CD8-positive, alpha-beta memory T cell (primary cell): ENCODE measurements at places on chromosomes 7 and 10. TPM values are rescaled to one million over a fixed set of nuclear protein-coding genes. Genes with fewer than 3 reads are reported as not detected.
A peak's percentile ranks its signal among the peaks of the same experiment; 100 is the strongest.

Gene CALML3
- total RNA-seq: not detected

- DNase-seq: no peak
These were observed 134.6 kb downstream of the TCERG1L start for GRCh38 chr10:131176907-131177306.

Gene HABP2
- total RNA-seq: not detected

Gene PTPN20
- 1.3 TPM for total RNA-seq

Gene C10orf88
- total RNA-seq: 8.5 TPM

Gene RPA3
- 145 TPM for total RNA-seq

Gene FGF8
- total RNA-seq: not detected

Gene GIMAP4
- 59.3 TPM for total RNA-seq

DNA sequence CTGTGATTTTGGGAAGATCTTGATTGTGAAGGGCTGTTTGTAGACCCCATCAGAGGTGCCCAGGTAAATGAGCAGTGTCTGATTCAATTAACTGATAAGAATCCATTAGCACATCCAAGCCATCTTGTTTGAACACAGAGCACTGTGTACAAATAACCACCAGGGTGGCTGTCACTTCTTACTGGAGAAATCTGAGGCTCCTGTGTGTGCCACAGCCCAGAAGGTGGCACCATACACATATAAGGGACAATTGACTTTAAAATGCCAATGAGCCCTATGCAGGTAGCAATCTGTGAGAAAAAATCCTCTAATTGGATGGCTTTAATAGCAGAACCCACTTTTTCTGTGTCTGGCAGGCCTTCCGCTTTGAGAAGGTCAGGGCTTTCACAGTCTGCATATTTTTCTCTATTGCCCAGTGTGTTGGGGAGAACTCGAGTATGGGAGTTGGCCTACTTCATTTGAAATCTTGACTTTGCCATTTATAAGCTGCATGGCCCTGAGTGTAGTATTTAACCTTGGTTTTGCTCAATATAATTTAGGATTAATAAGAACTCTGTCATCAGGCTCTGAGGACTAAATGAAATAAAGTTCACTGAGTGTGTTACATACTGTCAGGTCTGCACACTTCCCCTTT, 517.4 kb downstream of the CCSER2 start:
- no peak for DNase-seq

DNA sequence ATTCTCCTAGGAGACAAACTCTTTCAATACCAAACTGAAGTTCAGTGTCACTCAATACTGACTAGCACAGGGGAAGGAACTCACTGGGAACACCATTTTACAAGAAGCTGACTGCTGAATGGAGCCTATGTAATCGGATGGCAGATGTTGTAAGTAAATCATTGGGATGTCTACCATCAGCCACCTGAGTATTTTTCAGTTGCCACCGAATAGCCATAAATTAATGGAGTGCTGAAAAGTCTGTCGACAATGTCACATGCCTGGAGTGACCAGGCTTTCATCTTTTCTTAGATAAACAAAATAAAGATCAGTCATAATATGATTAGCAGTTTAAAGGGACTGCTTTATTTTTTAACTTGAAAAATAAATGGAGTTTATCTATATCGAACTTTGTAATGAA, 145.9 kb upstream of the SEMA3E start:
- DNase-seq: no peak

DNA sequence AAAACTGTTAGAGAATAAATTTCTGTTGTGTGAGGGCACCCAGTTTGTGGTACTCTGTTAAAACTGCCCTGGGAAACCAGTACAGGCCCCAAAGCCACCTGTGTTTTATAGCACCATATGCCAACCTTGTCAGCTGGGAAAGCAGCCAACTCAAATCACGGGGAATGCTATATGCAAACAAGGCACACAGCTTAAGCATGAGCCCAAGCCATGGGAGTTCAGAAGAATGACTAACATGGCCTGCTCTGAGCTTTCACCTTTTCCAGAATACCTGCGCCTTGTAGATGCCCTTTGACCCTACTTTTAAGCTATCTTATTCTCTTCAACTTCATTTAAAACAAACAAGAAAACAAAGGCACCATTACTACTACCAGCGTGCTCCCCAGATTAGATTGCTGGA, 5.5 kb upstream of the SLC25A13 start:
- DNase-seq: no peak

Gene MRLN
- not detected for total RNA-seq

- DNase-seq: no peak
These were observed 94.3 kb downstream of the IQUB start for GRCh38 chr7:123440101-123440548.

GRCh38 chr7:124959676-124960075, 30.1 kb upstream of the POT1 start:
- DNase-seq: no peak

Gene TLX1
- not detected for total RNA-seq

GRCh38 chr10:121058082-121058481, 206.9 kb downstream of the WDR11 start:
- no peak for DNase-seq

Gene MRC1
- total RNA-seq: 1.4 TPM

GRCh38 chr10:21985541-21985940, 18.0 kb downstream of the DNAJC1 start:
- no peak for DNase-seq

DNA sequence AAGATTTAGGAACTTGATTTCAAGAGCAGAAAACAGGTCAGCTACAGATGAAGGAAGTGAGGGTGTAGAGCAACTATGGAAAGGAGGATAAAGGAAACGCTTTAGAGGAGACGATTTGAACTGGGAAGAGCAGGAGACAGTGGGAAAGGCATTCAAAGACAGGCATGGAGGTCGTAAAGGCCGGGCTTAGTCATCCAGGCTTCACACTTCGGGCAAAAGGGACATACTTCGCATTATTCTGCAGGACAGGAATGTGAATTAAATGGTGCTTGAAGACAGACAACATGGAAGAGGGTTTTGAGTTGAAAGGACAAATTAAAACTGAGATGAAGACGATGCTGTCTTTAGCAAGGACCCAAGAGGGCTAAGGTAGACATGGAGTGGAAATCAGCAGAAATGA, 8.1 kb downstream of the FAM171A1 start:
- DNase-seq: no peak

DNA sequence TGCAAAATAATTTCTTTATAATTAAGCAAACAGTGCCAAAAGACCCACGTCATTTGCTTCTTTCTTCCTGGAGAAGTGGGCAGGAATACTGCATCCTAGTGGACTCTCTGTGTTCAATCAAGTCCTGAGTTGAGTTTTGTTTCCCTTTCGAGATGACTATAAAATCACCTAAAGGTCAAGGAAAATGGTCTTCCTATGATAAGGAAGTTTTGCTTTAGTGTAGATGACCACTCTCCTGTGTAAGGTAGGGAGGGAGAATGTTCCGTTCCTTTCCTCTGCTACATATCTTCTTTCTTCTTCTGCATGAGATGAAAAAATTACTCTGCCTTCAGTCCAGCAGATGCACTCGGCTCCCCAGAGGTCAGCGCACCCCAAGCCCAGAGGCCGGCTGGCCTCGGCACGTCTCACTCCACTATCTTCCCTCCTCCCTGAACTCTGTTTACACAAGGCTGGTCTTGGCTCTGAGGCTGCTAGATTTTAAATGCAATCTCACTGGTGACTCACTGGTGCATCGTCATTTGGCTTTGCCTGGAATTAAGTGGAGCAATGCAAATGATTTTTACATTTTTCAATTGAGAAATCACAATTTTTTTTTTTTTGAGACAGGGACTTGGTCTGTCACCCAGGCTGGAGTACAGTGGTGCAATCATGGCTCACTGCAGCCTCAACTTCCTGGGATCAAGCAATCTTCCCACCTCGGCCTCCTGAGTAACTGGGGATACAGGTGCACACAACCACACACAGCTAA, 18.6 kb upstream of the VDAC2 start:
- DNase-seq: no peak

GRCh38 chr7:138885383-138886147, 87.6 kb upstream of the ATP6V0A4 start:
- DNase-seq: no peak

Gene SPDYE5
- not detected for total RNA-seq

DNA sequence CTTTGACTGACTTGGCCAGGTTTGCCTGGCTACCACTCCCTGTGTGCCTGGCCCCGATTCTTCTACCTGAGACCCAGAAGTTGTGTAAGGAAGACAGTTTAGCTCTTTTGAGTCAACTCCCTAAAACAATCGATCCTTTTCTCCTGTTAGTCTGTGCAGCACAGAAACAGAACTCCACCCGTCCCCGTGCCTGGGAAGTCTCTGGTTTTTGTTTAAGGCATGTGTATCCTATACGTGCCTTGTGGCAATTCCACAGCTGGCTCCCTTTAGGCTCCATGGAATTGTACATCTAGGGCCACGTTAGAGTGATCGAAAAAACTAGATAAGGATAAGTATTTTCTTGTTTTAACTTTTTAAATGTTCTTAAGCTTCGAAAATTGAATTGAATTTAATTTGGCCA, 131.6 kb downstream of the BICC1 start:
- DNase-seq: no peak

- DNase-seq: no peak
These were observed 209.6 kb upstream of the VWC2 start for GRCh38 chr7:49563693-49564378.

- peak; percentile 18 for DNase-seq
These were observed 74.0 kb upstream of the CARD11 start for GRCh38 chr7:3117488-3118231.

- DNase-seq: peak; percentile 4
These were observed 704 bp upstream of the ERLIN1 start for GRCh38 chr10:100186253-100187212.

Gene HGF
- not detected for total RNA-seq

Gene POLR1F
- total RNA-seq: 35.5 TPM

- DNase-seq: no peak
These were observed 185.4 kb downstream of the JAZF1 start for GRCh38 chr7:27995228-27995627.

DNA sequence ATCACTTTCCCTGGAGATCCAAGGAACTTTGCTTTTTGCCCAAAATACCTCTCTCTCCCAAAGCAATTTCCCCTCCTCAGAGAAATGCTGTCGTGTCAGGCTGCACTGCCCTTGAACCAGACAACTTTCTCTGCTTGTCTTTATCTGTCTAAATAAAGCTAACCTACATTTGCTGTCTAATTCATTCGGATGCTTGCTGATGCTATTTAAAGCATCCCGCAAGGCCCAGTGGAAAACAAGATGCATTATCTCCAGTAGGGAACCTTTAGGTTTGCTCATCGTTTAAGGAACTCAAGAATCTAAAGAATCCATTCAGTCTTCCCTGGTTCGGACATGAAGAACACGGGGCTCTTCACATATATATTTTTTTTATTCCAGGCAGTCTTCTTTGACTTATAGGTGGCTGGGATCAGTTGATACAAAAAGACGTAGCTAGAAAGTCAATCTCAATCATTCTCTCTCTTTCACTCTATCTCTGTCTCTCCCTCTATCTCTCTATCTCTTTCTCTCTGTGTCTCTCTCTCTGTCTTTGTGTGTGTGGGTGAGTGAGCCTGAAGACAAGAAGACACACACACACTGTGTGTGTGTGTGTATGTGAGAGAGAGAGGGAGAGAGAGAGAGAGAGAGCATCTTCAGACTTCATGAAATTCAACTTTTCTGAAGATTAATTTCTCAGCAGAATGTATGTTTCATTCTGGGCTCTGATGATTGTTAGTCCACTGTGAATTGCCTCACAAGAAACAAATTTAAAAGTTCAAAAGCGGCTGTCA, 92.8 kb upstream of the MKLN1 start:
- DNase-seq: no peak

DNA sequence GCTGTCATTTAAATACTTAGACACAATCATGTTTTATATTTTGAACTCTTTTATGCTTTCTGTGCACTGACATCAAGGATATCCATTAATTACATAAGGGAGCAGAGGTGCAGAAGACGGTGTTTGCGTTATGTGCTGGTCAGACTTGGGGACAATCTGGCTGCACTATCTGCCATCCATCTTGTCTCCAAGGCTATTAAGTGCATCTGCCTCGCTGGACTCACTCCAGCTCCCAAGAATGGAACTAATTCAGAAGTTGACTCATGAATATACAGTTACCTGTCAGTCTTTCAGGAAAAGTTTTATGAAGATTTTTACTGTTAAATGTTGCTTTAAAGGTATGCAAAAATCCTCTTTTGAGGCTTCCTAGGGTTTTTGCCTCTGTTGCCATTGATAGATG, 391.0 kb downstream of the SUGCT start:
- no peak for DNase-seq

DNA sequence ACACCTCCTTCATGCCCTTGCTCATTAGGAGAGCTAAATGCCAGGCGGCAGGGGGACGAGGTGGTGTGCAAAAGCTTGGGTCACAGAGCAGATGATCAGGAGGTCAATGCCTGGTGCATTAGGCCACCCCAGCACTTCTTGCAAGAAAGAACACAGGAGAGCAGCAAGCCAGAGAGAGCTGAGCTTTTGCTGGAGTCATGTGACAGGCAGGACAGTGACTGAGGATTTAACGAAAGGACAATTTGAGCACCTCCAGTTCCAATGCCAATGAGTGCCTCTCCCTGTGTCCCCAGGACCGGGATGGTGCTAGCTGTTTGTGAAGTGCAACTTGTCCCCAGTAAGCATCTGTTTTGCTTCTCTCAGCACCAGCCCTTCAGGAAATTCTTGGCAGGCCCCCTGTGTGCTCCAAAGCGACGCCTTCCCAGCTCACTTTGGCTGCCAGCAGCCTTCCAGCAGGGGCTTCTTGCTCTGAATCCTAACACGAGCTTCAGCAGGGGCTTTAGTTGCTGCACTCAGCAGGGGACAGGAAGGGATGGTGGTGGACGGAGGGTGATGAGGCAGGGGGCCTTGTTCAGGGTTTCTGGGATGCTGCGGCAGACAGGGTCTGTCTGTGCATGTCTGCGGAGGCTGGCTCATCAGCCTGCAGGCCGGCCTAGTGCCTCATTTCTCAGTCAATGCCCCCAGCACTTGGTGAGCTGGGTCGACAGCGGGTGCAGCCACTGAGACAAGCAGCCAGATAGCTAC, 368.1 kb downstream of the RPS24 start:
- no peak for DNase-seq

- no peak for DNase-seq
These were observed 83.4 kb downstream of the ZRANB1 start for GRCh38 chr10:125025341-125025740.

DNA sequence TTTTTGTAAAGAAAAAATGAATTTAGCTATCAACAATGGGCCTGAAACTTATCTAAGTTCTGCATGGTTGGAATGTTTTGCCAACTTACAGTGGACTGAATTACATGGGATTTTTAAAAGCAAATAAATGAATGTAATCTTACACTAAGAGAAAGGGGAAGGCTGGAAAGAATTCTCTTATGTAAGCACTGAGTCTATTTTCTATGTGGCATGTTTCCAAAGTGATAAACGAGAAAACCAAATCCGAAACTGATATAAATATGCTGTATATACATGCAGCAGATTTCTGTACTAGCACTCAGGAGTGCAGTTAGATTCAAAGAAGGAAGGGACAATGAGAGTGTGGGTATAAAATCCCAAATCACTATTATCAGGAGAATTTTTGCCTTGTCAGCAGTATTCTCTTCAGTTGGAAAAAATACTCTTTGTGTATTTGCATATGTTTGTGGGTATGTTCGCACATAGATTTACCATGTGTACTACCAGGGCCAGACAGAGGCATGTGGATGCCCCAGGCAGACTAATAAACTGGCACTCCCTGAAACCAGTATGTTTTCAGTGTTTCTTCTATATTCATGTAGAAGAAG, 334.3 kb upstream of the SEMA3D start:
- no peak for DNase-seq

- no peak for DNase-seq
These were observed 290.7 kb downstream of the TSPAN12 start for GRCh38 chr7:120567204-120567603.
